T47D (cell line): ENCODE measurements at places on chromosomes 6 and 20.

DNA sequence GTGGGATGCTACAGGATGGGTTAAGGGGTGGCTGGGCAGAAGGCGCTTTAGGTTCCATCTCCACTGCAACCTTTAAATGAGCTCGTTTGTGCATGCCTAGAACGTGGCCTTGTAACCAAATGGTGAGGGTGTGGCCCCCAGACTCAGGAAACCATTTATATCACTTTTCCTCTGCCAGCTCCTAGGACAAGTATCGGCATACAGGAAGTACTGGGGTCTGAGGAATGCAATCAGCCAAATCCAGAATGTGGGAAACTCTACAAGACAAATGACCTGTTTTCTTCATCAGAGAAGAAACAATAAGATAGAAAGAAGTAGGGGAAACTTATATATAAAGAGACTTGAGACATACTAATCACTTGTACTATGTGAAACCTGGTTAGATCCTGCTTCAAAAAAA is 21.2 kb downstream of the AK9 start:
- no peak for DNase-seq

GRCh38 chr20:24960861-24961260 is 11.8 kb downstream of the CST7 start:
- DNase-seq, result no peak

- DNase-seq, result no peak
Observed at GRCh38 chr20:41645372-41645771, 27.2 kb upstream of the CHD6 start.

- DNase-seq, result no peak
Observed at GRCh38 chr20:47740862-47741184, 44.5 kb downstream of the SULF2 start.

GRCh38 chr6:19394051-19394450 is 443.1 kb upstream of the ID4 start:
- no peak for DNase-seq

DNA sequence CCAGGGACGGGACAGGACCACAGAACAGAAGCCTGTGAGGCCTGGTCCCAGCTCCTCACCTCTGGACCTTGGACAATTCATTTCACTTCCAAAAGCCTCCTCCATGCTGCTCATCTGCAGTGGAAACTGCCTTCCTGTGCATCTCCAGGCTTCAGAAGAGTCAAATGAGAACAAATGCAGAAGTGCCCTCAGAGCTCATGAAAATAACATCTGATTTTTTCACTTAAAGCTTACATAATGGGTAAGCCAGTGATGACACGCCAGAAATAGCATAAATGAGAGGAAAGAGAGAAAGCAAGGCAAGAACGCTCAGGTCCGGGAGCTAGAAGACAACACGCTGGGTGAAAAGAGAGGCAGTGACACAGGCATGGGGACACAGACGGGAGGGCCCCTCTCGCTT is 7.9 kb downstream of the CNKSR3 start:
- DNase-seq, result no peak

DNA sequence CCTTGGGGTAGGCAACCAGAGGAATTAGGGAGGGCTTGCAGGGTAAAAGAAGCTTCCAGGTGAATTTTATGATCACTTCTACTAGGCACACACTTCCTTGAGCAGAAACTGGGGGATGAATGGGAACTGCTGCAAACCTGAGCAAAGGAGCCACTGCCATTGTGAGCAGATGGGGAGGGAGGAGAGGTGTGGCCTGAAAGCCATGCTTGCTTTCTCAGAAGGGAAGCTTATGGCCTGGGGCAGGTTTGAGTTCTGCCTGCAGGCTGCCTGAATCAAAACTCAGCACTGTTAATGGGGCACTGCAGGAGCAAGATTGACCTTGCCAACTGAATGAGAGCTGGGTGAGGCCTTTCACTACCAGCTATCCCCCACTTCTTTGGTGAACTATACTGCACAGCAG is 328.1 kb downstream of the NKAIN2 start:
- no peak for DNase-seq

DNA sequence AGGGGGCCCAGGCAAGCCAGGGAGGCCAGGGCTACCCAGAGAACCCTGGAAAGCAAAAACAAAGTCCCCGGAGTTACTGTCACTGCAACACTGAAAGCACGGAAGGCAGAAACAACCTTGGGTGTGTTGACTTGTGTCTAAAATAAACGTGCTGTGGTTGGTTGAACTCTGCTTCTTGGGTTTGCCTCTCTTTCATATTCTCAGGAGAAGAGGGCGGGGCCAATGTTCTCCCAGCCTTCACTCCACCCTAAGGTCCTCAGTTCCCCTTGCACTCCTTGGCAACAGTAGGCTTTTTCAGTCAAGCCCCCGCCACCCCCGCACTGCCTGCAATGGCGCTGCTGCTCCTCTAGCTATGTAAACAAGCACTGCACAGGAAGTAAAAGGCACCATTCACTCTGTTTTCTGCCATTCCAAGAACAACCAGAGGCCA is 60.9 kb downstream of the COL9A1 start:
- DNase-seq, result no peak

- peak; percentile 91 for DNase-seq
Observed at GRCh38 chr6:45714741-45715507, 300.7 kb downstream of the CLIC5 start.

- no peak for DNase-seq
Observed at GRCh38 chr6:125640441-125641150, 108.8 kb upstream of the HEY2 start.

GRCh38 chr6:42331019-42331418 is 113.4 kb upstream of the MRPS10 start:
- no peak for DNase-seq

DNA sequence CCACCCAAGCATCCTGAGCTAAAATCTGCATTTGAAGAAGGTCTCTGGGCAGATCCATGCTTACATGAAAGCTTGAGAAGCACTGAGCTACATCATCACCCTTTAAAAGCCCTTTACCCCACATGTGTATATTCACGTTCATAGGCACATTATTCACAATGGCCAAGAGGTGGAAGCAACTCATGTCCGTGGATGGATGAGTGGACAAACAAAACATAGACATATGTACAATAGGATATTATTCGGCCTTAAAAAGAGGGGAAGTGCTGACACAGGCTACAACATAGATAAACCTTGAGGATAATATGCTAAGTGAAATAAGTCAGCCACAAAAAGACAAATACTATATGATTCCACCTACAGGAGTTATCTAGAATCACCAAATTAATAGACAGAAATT is 17.6 kb downstream of the ADGRF5 start:
- DNase-seq, result no peak

- DNase-seq, result no peak
Observed at GRCh38 chr20:44981736-44982406, 15.6 kb downstream of the STK4 start.

DNA sequence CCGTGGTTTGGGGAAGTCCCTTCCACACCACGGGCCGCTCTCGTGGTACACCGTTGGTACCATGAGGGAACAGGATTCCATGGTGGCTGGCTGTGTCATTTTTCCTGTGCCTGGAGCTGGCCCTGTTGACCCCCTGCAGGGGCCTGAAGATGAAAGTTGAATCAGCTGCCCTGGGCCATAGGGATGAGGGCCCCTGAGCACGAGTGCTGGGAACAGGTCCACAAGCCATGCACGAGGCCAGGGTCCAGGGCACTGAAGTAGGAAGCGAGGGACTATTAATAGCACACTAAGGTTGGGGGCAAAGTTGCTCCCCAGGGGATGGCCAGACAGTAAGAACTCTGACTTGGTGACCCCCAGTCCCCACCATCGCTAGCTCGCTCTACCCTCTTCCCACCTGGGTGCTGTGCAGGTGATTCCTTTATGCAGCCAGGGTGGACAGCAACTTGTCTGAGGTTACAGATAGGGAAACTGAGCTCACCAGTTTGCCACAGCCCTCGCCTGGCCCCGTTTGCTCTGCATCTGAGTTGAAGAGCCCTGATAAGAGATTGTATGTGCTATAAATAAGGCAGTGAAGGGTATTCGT is 46.6 kb downstream of the SLC13A3 start:
- no peak for DNase-seq

- DNase-seq, result no peak
Observed at GRCh38 chr6:35093118-35093445, 48.1 kb downstream of the TCP11 start.

- DNase-seq, result no peak
Observed at GRCh38 chr6:10968776-10969175, 75.3 kb downstream of the ELOVL2 start.

DNA sequence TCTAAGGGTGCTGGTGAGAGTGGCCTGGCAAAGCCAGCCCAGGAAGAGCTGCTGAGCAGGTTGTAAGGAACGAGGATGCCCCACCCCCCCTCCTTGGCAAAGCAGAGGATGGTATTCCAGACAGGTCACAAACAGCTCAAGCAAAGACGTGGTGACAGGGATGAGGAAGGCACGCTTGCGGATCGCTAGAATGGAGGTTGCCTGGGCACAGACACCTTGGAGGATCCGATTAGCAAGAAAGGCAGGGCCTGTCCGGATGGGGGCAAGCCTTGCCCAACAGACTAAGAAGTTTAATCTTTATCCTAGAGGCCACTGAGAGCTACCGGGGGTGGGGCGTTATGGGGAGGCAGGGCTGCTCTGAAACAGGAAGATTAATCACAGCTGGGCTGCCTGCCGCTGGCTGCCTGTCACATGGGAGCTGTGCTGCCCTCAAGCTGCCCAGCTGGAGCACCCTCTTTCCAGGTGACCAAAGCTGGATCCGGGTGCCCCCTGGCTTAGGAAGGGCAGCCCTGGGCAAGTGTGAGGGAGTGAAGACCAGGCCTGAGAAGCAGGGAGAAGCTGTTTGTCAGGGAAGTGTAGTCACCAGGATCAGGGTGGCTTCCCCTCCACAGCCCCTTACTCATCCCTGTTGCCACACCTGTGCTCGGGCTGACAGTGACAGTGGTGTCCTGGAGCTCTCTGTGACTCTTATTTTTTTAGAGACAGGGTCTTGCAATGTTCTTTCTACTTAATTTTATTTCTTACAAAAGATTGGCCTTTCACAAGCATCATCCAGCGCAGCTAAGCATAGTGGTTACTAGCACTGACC is 9.1 kb upstream of the MAPK13 start:
- DNase-seq, result no peak
